ENCODE measurements at places on chromosomes 13 and 19. TPM values are rescaled to one million over a fixed set of nuclear protein-coding genes. Genes with fewer than 3 reads are reported as not detected.

- no peak for DNase-seq
- H3K27me3 ChIP-seq = no peaks in the 10 kb centered on the region
- H3K27ac ChIP-seq = peak overlapping the region; percentile 80
- H3K4me1 ChIP-seq = peaks cover 10% of the 10 kb centered on the region
- H3K4me3 ChIP-seq = peak overlapping the region; percentile 76
These were observed 518 bp downstream of the TFDP1 start for GRCh38 chr13:113584870-113585671.

GRCh38 chr19:30254158-30254557 lies 118.0 kb upstream of the ZNF536 start:
- H3K27me3 ChIP-seq = peaks cover 75% of the 10 kb centered on the region
- no peak overlapping the region for H3K4me3 ChIP-seq
- H3K36me3 ChIP-seq = no peaks in the 10 kb centered on the region

The KLK15 gene
- total RNA-seq = not detected

DNA sequence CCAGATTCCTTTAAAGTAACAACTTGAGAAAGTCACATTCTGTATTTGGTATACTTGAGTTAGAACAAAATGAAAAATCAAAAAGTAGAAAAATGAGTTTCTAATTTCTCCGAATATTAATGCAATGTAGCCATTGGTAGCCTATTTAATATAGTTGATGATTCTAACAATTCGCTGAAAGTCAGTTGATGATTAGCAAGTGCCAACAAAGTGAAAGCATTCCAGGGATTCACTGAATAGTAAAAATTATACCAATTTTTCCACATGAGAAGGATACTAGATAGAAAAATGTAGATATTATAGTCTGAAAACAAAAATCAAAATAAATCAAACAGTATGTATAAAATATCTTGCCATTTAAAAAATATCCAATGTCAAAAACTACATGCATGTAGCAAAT lies 117.2 kb downstream of the FREM2 start:
- H3K36me3 ChIP-seq = peaks cover 17% of the 10 kb centered on the region
- no peaks in the 10 kb centered on the region for H3K27me3 ChIP-seq
- DNase-seq = no peak
- H3K4me3 ChIP-seq = no peak overlapping the region
- peaks cover 4% of the 10 kb centered on the region for H3K4me1 ChIP-seq
- H3K27ac ChIP-seq = no peak overlapping the region

The ZNF653 gene
- 21.8 TPM for total RNA-seq

The PROSER3 gene
- total RNA-seq = 62.3 TPM

DNA sequence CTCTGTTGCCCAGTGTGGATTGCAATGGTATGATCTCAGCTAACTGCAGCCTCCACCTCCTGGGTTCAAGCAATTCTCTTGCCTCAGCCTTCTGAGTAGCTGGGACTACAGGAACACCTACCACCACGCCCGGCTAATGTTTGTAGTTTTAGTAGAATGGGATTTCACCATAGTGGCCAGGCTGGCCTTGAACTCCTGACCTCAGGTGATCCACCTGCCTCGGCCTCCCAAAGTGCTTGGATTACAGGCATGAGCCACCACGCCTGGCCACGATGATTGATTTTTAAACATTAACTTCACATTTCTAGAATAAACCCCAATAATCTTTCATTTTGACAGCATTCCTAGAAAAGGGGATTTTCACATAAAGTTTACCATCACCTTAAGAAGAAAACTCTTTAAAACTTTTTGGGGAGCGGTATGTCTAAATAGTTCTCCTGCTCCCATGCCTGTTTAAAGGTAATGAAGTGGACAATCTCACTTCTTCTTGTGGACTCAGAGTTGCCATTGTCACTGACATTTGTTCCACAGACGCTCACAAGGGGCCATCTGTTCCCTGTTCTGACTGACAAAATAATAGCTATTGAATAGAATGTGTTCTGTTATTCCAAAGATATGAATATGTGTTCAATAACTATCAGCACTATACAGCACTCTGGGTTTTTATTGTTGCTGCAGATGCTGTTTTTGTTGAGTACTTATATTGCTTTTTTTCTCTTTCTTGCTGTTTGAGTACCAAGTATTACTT lies 66.1 kb upstream of the C1QTNF9B start:
- H3K4me3 ChIP-seq = no peak overlapping the region
- no peak overlapping the region for H3K27ac ChIP-seq
- no peak for DNase-seq
- H3K4me1 ChIP-seq = peaks cover 4% of the 10 kb centered on the region
- H3K36me3 ChIP-seq = no peaks in the 10 kb centered on the region

The RFPL4AL1 gene
- not detected for total RNA-seq

The VSTM1 gene
- not detected for total RNA-seq

The SHC2 gene
- total RNA-seq = 159 TPM

- H3K27me3 ChIP-seq = no peaks in the 10 kb centered on the region
- peaks cover 11% of the 10 kb centered on the region for H3K4me1 ChIP-seq
- DNase-seq = no peak
- H3K36me3 ChIP-seq = no peaks in the 10 kb centered on the region
- no peak overlapping the region for H3K27ac ChIP-seq
- H3K4me3 ChIP-seq = no peak overlapping the region
These were observed 105.1 kb downstream of the ZAR1L start for GRCh38 chr13:32210101-32210500.

DNA sequence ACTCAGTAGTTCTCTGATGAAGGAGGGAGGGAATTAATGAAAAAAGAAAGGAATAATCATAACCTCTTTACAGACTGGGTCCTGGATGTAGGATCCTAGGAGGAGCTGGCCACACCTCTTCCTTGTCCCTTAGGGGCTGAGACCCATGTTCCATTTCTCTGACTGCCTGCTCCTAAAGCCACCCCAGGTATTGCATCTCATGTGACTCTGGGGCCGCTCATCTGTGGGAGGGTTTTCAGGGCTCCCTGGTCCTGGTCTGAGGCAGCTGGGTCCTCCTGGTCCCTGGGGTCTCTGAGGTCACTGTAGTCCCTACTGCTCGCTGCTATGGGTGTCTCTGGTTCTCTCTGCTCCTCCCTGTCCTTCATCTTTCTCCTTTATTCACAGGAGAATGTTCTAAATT lies 2.9 kb downstream of the CEACAM21 start:
- no peaks in the 10 kb centered on the region for H3K27me3 ChIP-seq
- DNase-seq = no peak
- no peaks in the 10 kb centered on the region for H3K36me3 ChIP-seq
- no peaks in the 10 kb centered on the region for H3K4me1 ChIP-seq

The RAVER1 gene
- 53.4 TPM for total RNA-seq

DNA sequence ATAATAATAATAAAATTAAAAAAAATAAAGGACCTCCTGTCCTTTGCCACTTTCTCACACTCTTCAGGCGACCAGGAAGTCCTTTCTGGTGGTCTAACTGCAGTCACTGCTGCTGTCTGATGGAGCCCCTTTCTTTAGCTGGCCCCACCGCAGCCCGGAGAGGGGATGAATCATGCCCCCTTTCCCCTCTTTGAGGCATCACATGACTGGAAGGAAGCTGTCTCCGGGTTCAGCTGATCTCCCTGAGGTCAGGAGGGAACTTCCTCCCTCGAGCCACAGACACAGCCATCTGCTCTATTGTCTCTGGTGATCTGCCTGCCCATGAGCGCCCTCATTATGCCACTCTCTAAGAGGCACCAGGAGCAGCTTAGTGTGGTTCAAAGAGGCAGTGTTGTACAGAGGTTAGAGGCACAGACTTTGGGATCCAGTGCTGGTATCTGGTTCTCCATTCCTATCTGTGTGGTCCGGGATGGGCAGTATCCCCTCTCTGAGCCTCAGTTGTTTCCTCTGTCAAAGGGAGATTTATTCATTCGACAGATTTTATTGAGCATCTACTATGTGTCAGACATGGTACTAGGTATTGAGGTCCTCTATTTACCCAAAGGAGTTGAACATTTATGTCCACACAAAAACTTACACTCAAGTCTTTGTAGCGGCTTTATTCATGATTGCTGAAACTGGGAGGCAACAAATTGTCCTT lies 30.0 kb downstream of the VAV1 start:
- no peak overlapping the region for H3K4me3 ChIP-seq
- no peaks in the 10 kb centered on the region for H3K36me3 ChIP-seq
- H3K27ac ChIP-seq = no peak overlapping the region
- no peak for DNase-seq
- H3K4me1 ChIP-seq = no peaks in the 10 kb centered on the region
- H3K27me3 ChIP-seq = peaks cover 16% of the 10 kb centered on the region

- no peak for DNase-seq
- H3K4me1 ChIP-seq = no peaks in the 10 kb centered on the region
- peaks cover 3% of the 10 kb centered on the region for H3K36me3 ChIP-seq
These were observed 329 bp upstream of the ZNF439 start for GRCh38 chr19:11848200-11848593.

The SELENOV gene
- 6.5 TPM for total RNA-seq

The C13orf42 gene
- total RNA-seq = not detected

GRCh38 chr13:78868991-78869390 lies 210.0 kb upstream of the OBI1 start:
- no peak overlapping the region for H3K4me3 ChIP-seq
- DNase-seq = no peak
- H3K36me3 ChIP-seq = no peaks in the 10 kb centered on the region
- no peaks in the 10 kb centered on the region for H3K4me1 ChIP-seq

GRCh38 chr19:49004964-49005614 lies 11.4 kb downstream of the RUVBL2 start:
- H3K4me1 ChIP-seq = no peaks in the 10 kb centered on the region
- DNase-seq = no peak
- peaks cover 8% of the 10 kb centered on the region for H3K36me3 ChIP-seq
- H3K27me3 ChIP-seq = no peaks in the 10 kb centered on the region
- no peak overlapping the region for H3K27ac ChIP-seq

DNA sequence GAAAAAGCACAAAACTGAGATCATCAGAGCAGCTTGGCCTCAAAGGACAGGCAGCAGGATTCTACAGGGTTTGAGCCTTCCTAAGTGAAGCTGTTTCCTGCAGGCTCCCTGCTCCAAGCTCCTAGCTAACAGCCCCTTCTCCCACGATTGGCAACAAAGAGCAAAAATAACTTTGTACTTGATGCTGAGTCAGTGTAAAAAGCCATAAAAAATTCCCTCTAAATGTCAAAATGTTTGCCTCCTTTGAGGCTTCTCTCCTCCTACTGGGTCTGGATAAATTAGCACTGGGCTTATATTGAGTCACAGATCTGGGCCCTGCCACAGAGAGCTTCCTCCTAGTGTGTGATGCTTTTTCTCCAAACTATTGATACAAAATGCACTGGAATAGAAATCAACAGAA lies 153.3 kb downstream of the TNFRSF19 start:
- no peaks in the 10 kb centered on the region for H3K36me3 ChIP-seq
- H3K27ac ChIP-seq = no peak overlapping the region
- DNase-seq = no peak
- H3K4me3 ChIP-seq = no peak overlapping the region
- H3K4me1 ChIP-seq = no peaks in the 10 kb centered on the region

DNA sequence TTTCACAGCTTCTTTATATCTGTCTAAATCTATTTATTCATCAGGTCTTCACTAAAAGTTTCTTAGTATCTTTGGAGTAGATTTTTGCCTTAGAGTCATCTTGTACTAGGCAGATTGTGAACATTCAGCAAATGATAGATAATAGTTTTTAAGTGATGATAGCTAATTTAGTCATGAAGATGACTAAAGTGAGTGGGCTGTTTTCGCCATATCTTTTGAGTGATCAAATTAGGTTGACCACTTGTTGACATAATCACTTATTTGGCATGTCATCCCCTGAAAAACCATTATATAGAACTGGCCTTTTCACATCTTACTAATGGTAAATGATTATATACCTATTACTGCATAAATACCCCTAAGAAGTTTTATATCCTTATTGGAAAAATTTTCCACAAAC lies 999.2 kb downstream of the PCDH17 start:
- H3K36me3 ChIP-seq = no peaks in the 10 kb centered on the region
- H3K4me3 ChIP-seq = no peak overlapping the region
- H3K27ac ChIP-seq = no peak overlapping the region
- peaks cover 3% of the 10 kb centered on the region for H3K4me1 ChIP-seq
- H3K27me3 ChIP-seq = no peaks in the 10 kb centered on the region

DNA sequence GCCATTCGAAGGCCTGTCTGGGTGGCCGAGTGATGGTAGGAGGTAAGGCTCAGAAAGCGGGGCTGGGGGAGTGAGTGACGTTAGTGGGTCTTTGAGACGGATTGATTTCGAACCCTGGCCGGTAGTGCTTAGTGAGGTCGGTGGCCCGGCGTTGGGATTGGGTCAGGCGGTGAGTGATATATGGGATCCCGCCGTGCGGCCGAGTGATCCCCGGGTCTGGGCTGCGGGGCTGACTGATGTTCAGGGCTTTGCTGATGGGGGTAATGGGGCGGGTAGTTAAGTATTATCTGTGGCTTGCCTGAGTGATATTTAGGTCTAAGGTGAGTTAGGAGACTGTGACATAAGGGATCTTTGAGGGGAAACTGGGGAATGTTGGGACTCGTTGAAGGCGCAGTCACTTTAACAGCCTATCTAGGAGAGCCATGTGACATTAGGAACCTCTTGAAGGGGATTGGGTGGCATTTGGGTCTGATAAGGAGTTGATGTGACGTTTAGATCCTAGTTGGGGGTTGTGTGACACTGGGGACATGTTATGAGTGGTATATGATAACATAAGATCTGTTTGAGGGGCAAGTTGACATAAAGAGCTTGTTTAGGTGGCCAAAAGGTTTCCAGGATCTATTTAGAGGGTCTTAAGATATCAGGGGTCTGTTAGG lies 543 bp downstream of the PSMC4 start:
- H3K36me3 ChIP-seq = peaks cover 25% of the 10 kb centered on the region
- no peaks in the 10 kb centered on the region for H3K27me3 ChIP-seq
- H3K4me1 ChIP-seq = peaks cover 22% of the 10 kb centered on the region
- H3K27ac ChIP-seq = peak overlapping the region; percentile 96
- H3K4me3 ChIP-seq = peak overlapping the region; percentile 100

DNA sequence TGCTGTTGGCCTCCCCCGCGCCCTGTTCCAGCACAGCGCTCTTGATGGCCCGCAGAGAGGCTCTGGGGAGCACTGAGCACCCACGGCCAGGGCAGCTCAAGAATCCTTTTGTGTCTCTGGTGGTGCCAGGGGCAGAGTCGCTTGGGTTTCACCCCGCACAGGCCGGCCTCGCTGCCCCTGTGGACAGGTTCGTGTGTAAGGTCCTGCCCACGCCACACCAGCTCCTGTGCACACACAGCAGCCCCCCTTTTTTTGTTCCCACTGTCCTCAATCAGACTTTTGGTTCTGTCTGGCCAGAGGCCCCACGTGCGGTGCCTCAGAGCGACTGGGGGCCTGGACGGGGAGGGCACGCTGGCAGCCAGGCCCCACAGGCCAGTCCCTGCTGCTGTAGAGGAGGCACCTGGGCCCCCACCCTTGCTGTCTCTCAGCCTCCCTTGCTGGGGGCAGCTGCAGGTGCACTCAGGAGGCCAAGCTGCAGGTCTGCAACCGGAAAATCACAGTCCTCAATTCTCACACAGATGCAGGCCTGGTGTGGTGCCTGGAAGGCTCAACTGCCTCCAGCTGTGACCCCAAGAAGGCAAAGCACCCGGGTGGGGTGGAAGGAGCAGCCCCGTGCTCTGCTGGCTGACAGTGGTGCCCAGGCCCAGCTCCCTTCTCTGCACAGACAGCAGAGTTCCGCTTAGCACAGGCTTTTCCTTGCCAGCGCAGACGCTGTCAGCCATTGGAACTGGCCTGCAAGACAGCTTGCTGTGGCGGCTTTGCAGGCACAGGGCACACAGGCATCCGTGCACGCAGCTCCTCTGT lies 12.6 kb upstream of the F7 start:
- no peak overlapping the region for H3K4me3 ChIP-seq
- H3K27me3 ChIP-seq = no peaks in the 10 kb centered on the region
- no peak for DNase-seq
- H3K27ac ChIP-seq = no peak overlapping the region
- peaks cover 11% of the 10 kb centered on the region for H3K36me3 ChIP-seq

Measured in progenitor cell of endocrine pancreas (in vitro differentiated cells).